T-helper 1 cell (primary cell): ENCODE measurements at places on chromosomes 2 and 18.

DNA sequence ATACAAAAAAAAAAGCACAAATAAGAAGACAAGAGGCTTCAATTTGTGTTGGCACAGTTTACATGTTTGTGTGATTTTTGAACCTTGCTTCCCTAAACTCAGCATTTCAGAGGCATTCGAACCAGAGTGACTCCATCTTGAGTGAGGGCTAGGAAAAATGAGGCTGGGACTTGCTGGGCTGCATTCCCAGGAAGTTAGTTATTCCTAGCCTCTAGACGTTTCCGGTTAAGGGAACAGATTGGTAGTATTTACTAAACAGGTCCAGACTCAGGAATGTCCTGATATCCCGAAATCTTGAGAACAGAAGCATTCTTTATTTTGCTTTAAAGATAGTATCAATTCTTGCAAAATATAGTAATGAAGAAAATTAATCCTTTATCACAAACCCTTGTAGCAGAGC, 46.7 kb downstream of the RIT2 start:
- DNase-seq = no peak

GRCh38 chr2:106094131-106094841, 99.8 kb downstream of the UXS1 start:
- DNase-seq = peak; percentile 72

GRCh38 chr2:103784261-103784660, 1022.4 kb downstream of the TMEM182 start:
- DNase-seq = no peak

- no peak for DNase-seq
These were observed 82.2 kb downstream of the NFATC1 start for GRCh38 chr18:79477711-79478483.

GRCh38 chr2:39232141-39232540, 11.6 kb downstream of the CDKL4 start:
- DNase-seq = no peak

GRCh38 chr2:221975151-221975550, 323.6 kb downstream of the PAX3 start:
- no peak for DNase-seq

DNA sequence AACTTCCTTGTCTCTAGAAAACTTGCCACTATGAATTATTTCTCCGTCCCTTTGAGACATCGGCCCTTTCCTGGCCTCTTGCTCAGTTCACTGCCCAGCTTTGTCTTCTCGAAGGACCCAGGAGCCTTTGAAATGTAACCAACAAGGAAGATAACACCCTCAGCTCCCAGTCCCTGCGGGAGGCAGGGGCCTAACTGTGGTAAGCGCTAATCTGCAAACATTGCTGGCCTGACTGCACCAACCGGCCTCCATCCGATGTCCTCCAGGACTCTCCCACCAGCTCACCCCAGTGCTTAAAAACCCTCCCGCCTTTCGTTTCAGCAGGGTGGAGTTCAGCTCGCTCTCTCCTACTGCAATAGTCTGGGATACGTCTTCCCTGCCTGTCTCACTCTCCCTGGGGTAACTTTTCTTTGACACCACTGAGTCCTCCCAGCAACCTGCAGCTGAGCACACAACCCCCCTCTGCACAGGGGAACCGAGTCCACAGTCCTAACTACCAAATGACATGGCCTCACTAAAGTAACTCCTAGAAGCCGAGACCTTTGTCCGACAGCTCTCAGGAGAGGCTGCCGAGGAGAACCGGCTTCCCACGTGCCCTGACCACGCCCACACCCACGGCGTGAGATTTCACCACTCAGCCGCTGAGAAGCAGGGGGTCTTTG, 76.1 kb downstream of the MBP start:
- no peak for DNase-seq

DNA sequence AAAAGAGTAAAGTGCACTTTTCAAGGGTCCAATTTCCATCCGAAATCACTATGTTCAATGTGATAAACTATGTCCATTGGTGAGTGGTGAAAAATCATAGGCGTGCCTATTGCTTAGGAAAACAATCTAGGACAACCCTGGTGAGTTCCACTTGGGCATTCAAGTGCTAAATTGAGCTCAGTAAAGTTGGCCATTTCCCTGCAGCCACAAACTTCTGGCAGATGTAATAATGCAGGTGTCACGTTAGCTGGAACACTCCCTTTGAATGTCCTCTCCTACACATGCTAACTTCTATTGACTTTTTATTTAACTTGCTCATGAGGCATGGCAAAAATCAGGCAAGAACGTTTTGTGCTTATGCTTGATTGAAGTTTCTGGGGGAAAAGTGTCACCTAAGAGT, 67.1 kb downstream of the CPS1 start:
- no peak for DNase-seq

DNA sequence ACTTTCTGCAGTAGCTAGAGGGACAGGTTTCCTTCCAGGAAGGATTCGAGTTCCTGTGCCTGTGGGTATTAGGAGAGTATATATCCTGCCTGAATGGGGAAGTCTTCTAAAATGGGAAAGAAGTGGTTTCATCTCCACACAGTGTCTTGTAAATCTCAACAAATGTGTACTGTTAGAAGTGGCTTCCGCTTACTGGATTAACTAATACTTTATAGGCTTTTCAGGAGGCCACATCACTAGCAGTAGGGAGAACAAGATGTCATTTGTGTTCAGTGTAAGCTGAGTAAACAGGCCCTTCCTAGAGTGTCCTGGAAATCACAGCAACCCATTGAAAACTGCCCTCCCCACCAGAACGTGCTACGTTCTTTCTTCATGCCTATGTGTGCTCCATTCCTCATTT, 12.5 kb upstream of the POLR1B start:
- DNase-seq = no peak

DNA sequence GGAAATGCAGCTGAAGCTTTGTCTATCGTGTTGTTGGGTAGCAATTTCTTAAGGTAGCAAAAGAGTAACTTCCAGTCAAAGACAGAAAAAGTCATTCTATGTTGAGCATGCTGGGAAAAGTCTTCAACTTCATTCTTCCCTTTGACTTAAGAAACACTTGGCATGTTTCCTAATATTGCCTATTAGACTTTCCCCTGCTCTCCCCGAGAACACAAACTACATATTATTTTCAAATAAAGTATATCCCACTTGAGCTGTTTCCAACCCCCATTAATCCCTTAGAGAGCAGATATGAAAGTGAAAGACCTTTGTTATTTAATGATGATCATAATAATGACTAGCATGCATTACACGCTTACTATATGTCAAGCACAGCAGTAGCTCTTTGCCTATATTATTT, 136.0 kb upstream of the SPOPL start:
- no peak for DNase-seq

GRCh38 chr18:269480-270095, 1.7 kb upstream of the THOC1 start:
- DNase-seq = no peak

- no peak for DNase-seq
These were observed 6.7 kb downstream of the NAB1 start for GRCh38 chr2:190655570-190655969.

DNA sequence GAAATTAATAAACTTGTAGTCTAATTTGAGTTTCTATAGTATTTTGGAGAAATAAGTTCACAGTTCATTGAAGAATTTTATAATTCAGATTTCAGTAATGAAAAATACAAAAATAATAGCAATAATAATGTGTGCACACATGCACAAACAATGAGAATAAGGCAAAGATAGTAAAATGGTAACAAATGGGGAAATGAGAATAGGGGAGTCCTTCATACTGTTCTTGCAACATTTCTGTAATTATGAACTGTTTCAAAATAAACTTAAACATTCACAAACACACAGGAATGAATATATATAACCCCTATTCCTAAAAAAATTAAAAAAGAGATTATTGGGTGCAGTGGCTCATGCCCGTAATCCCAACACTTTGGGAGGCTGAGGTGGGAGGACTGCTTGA, 63.9 kb downstream of the SPRED2 start:
- DNase-seq = no peak

GRCh38 chr2:196242131-196242620, 70.8 kb upstream of the STK17B start:
- no peak for DNase-seq

- DNase-seq = no peak
These were observed 19.9 kb downstream of the KCTD18 start for GRCh38 chr2:200490001-200490400.

GRCh38 chr18:46419391-46420141, 237.5 kb downstream of the LOXHD1 start:
- DNase-seq = no peak

DNA sequence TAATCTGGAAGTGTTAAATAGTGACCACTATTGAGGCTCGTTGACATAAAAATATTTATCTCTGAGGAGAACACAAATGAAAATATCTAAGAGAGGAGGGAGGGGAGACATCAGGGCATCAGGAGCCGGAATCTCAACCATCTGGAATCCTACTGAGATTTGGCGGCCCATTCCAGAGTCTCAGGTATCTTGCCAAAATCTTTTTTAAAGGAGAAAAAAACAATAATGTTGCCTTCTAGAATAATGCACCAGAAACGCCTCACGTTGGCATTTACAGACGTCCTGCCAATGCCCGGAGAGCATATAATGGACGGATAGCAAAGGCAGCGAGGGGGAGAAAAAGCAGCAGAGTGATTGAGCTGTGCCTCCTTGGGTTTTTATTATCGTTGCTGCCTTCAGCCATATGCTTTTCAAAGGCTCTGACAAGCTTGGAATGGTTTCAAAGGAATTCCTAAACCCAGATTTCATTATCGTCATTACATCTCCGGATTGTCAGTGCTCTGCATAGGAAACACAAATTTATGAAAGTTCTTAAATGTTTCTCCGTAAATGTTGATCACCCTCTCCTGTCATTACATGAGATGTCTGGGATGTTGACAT, 30.9 kb upstream of the EGR4 start:
- DNase-seq = no peak

GRCh38 chr2:182715121-182715891, 751 bp upstream of the DNAJC10 start:
- no peak for DNase-seq
